Stimulated activated naive CD8-positive, alpha-beta T cell treated with anti-CD3 and anti-CD28 coated beads, Interleukin-15, Interleukin-2, amounts not matched to agents 100 U/mL and 50 U/mL, for 24 hours (primary cell): ENCODE measurements at places on chromosomes 1 and 21.

- DNase-seq, result no peak
Observed at GRCh38 chr1:38239258-38239835, 192.8 kb upstream of the POU3F1 start.

GRCh38 chr1:235843461-235843961 is 23.2 kb downstream of the LYST start:
- DNase-seq, result no peak

DNA sequence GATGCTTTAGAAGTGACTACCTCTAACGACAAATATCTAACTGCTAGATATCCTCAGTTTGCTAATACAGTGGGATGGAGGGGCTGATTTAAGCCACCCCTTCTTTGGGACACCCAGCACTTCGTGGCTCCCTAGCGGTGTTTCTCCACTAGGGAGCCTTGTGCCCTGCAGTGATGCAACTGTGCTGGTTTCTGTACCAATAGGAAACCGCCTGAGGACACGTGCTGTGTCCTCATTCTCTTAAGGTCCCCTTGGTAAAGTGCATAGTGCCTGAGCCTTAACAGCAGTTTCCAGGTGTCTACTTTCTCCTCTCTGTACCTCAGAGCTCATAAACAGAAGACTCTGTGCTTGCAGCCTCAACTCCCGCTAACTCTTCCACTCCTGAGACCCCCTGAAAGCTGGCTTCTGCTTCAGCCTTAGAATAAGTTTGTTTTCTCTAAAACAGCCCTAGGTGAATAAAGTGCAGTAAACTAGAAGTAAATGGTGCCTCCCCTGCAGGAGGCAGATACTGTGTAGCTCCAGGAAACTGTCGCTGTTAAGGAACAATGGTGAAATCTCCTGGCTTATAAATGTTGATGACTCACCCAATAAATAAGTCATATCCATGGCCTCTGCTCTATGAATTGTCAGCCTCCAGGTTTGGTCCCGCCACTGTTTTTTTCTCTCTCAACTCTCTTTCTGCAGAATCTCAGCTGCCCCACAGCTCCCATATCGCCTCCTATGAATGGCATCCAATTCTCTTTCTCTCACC is 130.4 kb downstream of the AK5 start:
- no peak for DNase-seq

- DNase-seq, result no peak
Observed at GRCh38 chr1:193156822-193157142, 29.6 kb downstream of the B3GALT2 start.

- no peak for DNase-seq
Observed at GRCh38 chr1:34331020-34331926, 154.6 kb downstream of the C1orf94 start.

- no peak for DNase-seq
Observed at GRCh38 chr1:205316161-205316566, 5.4 kb downstream of the NUAK2 start.
